ENCODE measurements at places on chromosomes 5 and 9.

DNA sequence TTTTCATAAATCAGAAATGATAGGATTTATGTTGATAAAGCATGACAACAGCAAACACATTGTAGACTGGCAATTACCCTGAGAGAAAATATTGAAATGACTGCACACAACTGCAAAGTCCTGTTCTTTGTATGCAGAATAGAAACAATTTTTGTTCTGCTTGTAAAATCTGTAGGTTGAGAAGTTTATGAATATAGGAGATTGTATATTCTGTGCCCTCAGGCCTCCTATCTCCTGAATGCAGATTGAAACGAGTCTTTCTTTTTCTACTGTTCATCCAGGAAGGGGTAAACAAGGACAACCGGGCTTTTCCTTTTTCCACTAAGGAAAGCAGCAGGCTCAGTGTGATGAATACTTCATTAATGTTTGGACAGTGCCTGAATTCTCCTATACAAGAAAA is 95.0 kb upstream of the HAPLN1 start:
- DNase-seq, result no peak

DNA sequence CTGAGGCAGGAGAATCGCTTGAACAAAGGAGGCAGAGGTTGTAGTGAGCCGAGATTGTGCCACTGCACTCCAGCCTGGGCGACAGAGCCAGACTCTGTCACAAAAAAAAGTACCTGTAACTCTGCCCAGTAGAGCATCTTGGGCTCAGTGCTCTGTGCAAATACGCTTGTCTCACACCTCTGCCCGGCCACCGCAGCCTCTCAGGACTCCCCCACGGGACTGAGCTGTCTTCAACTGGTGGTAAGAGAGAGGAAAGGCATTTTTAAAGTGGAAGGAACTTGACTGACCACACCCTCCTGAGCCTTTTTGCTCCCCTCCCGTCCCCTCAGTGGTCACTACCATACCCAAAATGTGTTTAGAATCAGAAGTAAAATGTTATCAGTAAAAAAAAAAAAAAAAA is 174.3 kb upstream of the PIK3R1 start:
- DNase-seq, result no peak

- DNase-seq, result no peak
Measured at GRCh38 chr9:127549751-127550150, 62.3 kb upstream of the STXBP1 start.

- no peak for DNase-seq
Measured at GRCh38 chr9:134130503-134131375, 5.1 kb upstream of the WDR5 start.

- no peak for DNase-seq
Measured at GRCh38 chr9:117405950-117406705, 8.7 kb downstream of the ASTN2 start.

DNA sequence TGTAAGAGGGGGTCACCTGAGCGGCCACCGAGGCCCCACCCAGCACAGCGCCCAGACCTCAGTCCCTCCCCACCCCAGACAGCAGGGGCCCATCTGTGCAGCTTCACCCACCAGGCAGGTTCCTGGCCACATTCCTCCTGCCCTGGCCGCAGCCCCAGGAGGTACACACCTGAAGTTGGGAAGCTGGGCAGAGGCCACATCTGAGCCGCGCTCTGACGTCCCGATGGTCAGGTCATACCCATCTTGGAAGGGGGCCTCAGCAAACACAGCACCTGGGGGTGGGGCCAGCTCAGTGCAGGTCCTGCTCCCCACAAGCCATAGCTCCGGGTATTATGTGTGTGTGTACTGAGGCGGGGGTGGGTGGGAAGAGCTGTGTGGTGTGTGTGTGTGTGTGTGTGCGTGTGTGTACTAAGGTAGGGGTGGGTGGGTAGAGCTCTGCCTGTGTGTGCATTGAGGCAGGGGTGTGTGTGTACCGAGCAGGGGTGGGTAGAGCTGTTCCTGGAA is 5.6 kb downstream of the SPOUT1 start:
- no peak for DNase-seq

GRCh38 chr5:125152044-125152443 is 405.6 kb upstream of the ZNF608 start:
- no peak for DNase-seq

GRCh38 chr9:93620041-93620506 is 43.7 kb downstream of the PHF2 start:
- no peak for DNase-seq

- no peak for DNase-seq
Measured at GRCh38 chr5:151042453-151043093, 22.2 kb downstream of the GPX3 start.

- DNase-seq, result no peak
Measured at GRCh38 chr5:148790545-148791333, 35.7 kb upstream of the ADRB2 start.

DNA sequence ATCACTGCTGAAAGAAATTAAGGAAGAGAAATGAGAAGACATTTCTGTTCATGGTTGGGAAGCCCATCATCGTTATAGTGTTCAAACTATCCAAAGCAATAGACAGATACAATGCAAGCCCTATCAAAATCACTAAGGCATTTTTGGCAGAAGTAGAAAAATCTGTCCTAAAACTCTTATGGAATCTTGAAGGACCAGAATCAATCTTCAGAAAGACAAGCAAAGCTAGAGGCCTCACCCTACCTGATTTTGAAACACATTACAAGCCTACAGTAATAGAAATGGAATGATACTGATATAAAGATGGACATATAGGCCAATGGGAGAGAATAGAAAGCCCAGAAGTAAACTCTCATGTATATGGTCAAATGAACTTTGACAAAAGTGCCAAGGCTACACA is 4.9 kb upstream of the IFNA21 start:
- no peak for DNase-seq

DNA sequence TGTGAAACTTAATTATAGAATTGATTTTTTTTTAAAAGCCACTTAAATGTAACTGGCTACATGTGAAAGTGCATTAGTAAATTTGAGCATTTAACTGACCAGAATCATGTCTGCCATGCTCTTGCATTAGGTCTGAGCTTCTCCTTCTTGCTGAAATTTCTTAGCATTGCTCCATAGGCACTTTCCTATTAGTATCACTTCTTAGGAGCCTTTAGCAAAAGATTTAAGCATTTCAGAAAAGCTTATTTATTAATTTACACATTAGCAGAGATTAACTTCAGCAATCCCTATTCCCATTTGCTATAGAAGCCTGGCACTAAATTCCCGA is 211.0 kb downstream of the SNX18 start:
- DNase-seq, result no peak

DNA sequence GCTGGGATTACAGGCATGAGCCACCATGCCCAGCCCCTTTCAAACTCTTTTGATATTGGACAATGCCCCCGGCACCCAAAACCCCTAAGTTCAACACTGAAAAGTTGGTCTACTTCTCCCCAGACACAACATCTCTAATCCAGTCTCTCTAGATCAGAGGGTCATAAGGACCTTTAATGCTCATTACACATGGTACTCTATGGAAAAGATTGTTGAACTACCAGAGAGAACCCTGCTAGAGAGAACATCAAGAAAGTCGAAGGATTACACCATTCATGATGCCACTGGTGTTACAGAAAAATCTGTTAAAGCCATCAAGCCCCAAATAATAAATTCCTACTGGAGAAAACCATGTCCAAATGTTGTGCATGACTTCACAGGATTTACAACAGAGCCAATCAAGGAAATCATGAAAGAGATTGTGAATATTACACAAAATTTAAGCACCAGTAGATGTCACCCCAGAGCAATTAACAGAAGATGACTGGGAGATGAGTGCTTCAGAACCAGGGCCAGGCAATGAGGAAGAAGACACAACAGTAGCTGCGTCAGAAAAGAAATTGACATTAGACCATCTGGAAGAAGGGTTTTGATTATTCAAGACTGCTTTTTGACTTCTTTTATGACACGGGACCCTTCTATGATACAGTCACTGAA is 28.3 kb upstream of the NIPAL4 start:
- DNase-seq, result no peak

DNA sequence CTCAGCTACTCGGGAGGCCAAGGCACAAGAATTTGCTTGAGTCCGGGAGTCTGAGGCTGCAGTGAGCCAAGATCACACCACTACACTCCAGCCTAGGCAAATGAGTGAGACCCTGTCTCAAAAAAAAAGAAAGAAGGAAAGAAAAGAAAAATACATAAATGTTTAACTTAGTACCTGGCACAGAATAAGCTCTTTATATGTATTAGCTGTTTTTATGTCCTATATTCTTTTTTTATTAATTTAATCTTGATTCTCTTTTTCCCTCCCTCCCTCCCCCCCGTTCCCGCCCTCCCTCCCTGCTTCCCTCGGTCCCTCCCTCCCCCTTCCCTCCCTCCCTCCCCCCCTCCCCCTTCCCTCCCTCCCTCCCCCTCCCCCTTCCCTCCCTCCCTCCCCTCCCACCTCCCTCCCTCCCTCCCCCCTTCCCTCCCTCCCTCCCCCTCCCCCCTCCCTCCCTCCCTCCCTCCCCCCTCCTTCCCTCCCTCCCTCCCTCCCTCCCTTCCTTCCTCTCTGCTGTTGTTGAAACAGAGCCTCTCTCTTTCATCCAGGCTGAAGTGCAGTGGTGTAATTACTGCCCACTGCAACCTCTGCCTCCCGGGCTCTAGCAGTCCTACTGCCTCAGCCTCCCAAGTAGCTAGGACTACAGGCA is 135.8 kb upstream of the GRHPR start:
- DNase-seq, result no peak

DNA sequence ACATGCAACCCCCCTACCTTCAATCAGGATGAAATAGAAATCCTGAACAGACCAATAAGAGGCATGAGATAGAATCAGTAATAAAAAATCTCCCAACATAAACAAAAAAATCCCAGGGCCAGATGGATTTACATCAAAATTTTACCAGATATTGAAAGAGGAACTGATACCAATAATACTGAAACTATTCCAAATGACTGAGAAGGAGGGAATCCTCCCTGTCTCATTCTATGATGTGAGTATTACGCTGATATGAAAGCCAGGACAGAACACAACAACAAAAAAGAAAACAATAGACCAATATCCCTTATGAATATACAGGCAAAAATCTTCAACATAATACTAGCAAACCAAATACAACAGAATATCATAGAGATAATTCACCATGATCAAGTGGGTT is 109.0 kb upstream of the SMC2 start:
- DNase-seq, result no peak

DNA sequence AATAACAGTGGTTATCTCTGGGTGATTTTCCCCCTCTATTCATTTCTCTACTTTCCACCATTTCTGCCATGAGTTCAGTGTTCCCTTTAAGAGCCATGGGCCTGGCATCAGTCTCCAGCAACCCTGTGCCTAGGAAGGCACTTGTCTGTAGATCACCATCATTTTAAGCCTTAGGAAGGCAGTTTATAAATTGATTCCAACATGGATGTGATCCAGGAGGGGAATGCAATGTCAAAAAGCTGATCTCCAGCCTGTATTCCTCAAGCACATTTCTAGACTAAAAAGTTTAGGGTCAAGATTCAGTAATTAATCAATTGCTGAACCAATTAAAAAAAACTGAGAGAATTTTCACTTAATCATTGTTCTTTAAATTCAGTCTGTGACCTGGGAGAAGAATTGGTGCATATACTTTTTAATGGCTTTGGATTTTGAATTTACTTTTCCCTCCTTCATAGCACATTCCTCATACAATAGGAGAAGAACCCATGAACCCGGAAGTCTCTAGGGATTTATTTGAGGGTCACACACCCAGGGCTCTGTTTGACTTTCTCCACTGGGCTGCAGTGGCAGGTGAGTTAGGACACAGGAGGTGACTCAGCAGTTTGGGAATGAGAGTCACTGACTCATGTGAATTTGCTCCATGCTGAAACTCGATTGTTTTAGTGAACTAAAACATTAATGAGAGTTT is 6.1 kb upstream of the ERMP1 start:
- no peak for DNase-seq

DNA sequence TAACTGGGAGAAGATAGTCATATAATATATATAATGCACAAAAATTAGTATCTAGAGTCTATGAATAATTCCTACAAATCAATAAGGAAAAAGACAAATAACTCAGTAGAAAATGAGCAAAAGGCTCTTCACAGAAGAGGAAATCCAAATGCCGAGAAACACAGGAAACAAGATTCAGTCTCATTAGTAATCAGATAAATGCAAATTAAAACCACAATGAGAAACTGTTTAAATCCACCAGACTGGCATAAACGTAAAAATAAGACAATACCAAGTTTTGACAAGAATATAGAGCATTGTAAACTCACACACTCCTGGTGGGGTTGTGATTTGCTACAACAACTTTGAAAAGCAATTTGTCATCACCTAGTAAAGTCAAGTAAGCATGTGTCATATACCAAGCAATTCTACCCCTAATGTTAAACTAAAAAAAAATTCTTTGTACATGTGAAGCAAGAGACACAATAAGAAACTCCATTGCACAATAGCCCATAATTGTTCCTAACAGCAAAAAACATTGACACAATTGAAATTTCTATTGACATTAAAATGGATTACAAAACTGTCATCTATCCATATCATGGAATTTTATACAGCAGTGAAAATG is 21.0 kb upstream of the UBLCP1 start:
- no peak for DNase-seq

DNA sequence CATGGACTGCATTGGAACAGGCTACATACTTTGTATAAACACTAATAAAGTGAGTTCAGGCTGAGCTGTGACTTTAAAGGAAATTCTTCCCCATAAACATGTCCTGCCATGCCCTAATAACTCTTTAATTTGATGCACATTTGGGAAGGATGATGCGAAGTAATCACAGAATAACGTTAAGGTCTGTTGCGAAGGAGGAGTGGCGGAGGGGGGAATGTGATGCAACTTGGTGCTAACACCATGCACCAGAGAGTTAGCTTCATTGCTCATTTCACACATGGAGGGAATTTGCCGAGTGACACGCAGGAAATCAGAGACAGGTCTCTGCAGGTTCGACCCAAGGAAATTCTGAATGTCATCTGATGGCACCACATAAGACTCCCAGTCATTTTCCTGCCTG is 32.9 kb downstream of the SLIT3 start:
- DNase-seq, result no peak

- no peak for DNase-seq
Measured at GRCh38 chr5:42242881-42243485, 180.3 kb upstream of the GHR start.

DNA sequence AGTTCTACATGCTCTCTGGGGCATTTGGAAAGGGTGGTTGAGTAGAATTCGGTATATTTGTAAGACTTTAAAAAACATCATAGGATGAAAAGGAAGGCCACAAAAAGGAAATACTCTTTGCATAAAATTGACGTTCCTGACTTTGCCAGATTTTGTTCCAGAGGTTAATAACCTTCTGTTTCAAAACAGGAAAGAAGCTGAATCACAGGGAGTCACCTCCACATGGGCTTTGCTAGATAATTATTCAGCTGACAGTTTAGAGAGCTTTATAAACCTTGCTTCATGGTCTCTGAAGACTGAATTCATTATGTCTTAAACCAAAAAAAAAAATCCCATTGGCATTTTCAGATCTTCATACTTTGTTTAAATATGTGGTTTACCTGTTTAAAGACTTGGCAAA is 203.7 kb downstream of the SEMA6A start:
- DNase-seq, result no peak

GRCh38 chr9:13744261-13744901 is 464.9 kb upstream of the MPDZ start:
- DNase-seq, result no peak
